Stimulated activated CD4-positive, alpha-beta T cell treated with anti-CD3 and anti-CD28 coated beads, Interleukin-1b, Interleukin-23, amount 100 ng/mL, for 48 hours (primary cell): ENCODE measurements at places on chromosomes 3 and 15.

DNA sequence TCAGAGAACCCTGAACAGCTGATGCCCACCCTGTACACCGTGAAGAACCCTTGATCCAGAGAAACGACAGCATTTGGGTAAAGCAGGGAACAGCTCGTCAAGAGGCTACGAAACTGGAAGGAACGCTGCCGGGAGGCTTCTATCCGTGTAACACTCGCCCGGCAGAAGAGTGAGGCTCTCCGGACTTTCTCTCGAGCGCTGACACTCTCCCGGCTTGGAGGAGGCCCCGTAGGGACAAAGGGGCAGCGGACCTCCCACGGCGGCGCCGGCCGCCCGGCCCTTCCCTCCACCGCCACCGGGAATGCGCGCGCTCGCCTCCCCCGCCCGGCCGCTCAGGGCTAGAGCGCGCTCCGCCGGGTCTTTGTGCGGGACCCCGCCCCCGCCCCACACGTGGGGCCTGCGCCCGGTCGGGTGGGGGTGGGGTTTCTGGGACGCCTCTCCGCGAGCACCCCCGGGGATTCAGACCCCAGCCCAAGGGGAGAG lies 1.7 kb downstream of the HYAL2 start:
- DNase-seq, result peak; percentile 42

GRCh38 chr3:25863416-25863959 lies 73.6 kb downstream of the OXSM start:
- no peak for DNase-seq

DNA sequence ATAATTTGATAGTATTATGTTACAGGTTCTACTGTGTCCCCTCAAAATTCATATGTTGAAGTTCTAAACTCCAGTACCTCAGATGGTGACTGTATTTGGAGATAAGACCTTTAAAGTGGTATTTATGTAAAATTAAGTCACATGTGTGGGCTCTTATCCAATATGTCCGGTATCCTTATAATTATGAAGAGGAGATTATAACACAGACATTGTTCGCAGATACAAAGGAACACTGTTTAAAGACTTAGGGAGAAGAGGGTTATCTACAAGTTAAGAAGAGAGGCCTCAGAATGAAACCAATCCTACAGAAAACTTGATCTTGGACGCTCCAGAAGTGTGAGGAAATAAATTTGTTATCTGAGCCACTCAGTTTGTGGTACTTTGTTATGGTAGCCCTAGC lies 50.9 kb downstream of the DPH6 start:
- no peak for DNase-seq

DNA sequence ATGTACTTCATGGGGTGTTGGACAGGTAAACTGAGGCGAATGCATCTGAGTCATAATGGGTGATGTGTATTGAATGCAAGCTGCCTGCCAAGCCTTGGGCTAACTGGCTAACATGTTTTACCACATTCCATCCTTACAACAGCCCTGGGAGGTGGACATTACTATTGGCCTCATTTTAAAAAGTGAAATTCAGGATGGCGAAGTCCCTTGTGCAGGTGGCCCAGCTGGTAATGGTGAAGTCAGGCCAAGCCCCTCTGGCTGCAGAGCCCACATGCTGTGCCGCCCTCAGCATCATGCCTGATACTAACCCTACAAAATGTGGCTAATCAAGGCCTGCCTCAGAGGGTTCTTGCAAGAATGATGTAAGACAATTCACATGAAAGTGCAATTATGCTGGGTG lies 60.0 kb upstream of the CHD2 start:
- DNase-seq, result no peak

GRCh38 chr3:70120357-70120966 lies 120.9 kb downstream of the SAMMSON start:
- peak; percentile 67 for DNase-seq

- DNase-seq, result no peak
Observed at GRCh38 chr15:58063614-58064013, 1.9 kb downstream of the ALDH1A2 start.

DNA sequence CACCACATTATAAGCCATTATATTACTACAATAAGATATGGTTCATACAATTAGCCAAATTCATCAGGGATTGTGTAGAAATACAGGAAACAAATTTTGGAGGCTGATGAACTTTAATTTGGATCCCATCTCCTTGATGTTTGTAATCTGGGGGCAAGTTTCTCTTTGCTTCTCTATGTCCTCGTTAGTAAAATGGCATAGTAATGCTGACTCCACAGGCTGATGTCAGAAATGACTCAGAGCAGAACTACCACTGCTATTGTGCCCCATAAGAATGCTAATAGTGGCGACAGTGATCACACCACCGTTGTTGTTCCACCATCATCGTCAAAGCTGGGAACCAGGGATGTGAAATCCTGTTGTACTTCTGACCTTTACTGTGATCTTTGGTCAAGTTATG lies 722.3 kb upstream of the LMCD1 start:
- no peak for DNase-seq

DNA sequence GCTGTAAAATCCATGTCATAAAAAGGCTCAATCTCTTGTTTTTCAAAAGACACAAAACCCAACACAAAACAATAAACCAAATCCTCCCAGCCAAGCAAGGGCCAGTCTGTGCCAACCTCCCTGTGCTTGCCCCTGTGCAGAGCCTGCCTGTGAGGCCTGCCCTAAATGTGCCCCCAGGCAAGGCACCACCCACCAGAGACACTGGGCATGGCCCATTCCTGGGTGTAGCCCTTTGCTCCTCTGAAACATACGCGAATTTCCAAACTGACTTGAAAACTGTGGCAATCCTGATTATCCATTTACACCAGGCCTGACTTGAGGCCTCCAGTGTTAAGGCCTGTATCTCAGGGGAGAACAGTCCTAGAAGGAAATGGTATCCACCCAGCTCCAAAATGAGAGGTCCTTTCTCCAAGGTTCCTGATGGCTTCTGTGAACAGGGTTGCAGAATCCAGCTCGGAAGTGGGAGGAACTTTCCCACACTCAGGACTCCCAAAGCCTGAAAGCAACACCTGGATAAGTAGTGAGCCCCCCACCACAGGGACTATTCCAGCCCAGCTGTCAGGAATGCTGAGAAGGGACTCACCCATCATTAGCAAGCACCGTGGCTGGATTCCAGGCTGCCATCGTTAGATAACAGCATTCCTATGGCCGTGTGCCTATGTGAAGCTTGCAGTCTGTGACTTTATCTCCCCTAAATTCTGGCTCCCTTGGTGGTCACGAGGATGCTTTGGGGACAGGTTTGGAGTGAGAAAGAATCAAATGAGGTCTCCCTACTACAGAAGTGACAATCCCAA lies 61.8 kb downstream of the CACNA2D2 start:
- DNase-seq, result no peak

DNA sequence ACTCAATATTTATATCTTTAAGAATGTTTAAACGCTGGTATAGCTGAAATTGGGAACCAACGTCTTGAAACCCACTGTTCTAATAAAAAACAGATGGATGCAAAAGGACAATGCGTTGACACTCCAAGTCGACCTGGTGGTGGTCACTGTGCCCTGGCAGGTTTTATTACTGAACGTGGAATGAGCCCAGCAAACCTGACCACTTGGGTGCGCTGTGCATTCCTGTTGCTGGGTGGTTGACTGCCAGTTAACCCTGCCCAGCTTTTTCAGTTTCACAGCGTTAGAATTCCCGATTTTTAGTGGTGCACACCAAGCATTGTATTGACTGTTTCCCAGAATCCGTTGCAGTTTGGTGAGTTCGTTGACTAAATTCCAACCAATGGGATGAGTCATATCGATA lies 384.4 kb downstream of the OCA2 start:
- no peak for DNase-seq

- no peak for DNase-seq
Observed at GRCh38 chr3:125129512-125129997, 73.8 kb upstream of the HEG1 start.

- DNase-seq, result no peak
Observed at GRCh38 chr15:96565266-96565665, 234.8 kb downstream of the NR2F2 start.

DNA sequence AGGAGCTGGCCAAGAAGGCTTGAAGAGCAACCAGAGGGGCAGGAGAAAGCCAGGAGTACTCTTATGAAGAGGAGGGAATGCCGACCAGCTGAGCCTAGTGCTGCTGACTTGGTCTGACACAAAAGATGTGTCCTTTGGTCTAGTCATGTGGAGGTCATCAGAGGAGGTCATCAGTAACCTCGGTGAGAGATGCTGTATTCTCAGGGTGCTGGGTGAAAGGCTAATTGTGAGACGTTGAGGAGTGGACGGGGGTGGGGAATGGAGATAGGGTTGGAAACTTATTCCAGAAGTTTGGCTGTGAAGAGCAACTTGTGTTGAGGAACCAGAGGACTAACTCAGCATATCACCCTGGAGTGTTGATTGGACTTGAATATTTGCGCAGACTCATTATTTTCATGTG lies 5.5 kb downstream of the CRTC3 start:
- no peak for DNase-seq

DNA sequence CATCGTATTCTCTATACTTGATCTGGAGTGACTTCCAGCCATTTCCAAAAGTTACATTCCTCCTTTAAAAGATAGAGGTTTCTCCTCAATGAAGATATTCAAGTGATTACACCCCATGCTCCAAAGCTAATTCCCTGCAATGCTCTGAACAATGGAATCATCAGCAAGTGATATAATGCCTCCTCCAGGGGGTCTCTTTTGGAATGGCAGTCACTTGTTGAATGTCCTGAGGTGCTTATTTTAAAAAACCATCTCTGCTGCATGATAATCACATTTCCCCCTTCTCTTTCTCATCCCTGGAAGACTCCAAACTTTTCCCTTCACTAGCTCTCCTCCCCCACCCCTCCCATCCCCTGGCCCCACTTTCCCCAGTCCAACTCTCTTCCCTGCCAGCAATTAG lies 2.6 kb downstream of the LHFPL4 start:
- no peak for DNase-seq

DNA sequence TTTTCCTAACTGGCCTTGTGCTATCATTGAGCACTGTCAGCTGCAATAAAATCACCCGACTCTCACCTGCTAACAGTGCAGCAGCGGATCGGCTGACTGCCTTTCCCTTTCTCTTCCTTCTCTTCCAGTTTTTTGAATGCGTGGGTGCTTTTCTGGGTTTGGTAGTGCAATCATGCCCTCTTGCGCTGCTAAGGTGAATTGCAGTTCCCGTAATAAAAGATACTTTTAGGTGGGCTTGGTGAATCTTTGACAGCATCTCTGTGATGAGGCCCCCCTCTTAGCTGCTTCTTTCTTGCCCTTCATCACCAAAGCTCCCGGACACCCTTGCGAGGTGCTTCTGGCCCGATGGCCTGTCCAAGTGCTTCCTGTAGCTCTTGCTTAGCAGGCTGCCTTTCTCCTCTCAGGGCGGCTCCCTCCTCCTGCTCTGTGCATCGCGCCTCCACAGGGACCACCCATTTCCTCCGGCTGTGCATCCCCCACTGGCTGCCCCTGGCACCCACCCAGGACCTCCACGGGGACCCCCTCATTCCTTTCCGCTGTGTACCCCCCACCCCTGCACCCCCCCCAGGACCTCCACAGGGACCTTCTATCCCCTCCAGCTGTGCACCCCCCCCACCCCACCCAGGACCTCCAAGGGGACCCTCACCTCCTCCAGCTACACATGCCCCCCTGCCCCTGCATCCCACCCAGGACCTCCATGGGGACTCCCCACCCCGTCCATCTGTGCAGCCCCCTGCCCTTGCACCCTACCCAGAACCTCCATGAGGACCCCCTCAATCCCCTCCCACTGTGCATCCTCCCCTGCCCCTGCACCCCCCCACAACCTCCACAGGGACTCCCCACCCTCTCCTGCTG lies 50.8 kb upstream of the RPL32 start:
- peak; percentile 23 for DNase-seq

- no peak for DNase-seq
Observed at GRCh38 chr3:9852528-9852927, 8.7 kb upstream of the RPUSD3 start.

- DNase-seq, result no peak
Observed at GRCh38 chr3:112084980-112085705, 1.0 kb upstream of the C3orf52 start.

- DNase-seq, result no peak
Observed at GRCh38 chr3:183540501-183541234, 14.8 kb downstream of the KLHL6 start.

DNA sequence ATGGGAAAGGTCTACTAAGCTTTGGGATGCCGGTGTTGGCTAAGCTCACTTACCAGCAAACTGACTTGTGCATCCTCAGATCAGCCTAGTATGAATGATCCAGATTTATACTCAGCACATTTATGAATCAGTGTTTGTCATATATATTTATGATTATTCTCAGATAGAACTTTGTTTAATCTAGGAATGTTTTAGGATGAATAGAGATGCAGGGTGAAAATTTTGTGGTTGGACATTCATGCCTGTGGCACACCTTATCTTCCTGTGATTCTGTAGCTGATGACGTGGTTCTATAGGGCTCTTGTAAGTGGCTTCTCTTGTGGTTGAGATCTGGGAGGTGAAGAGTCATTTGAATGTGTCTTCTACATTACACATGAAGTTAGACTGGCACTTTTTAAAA lies 11.4 kb downstream of the CDIN1 start:
- no peak for DNase-seq

DNA sequence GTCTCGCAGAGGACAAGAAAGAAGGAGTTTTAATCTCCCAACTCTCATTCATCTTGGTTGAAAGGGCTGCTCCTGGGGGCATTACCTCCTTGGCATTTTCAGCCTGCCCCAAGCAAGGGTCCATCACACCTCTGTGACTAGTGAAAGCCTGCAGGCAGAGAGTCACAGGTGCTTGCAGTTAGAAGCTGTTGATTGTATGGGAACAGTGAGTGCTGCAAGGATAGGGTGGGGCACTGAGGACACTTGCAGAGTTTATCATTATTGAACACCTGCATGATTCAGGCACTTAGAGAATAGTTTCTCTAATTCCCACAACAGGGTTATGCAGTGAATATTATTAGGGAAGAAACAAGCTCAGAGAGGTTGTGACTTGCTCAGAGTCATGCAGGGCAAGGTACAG lies 41.7 kb upstream of the IGF2BP2 start:
- DNase-seq, result no peak

DNA sequence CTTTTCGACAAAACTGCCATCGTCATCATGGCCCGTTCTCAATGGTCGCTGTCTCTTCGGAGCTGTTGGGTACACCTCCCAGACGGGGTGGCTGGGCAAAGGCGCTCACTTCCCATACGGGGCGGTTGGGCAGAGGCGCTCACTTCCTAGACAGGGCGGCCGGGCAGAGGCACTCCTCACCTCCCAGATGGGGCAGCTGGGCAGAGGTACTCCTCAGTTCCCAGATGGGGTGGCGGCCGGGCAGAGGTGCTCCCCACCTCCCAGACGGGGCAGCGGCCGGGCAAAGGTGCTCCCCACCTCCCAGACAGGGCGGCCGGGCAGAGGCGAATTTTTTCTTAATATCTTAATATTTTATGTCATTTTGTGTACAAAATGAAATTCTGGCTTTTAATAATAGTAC lies 44.5 kb downstream of the PARP14 start:
- DNase-seq, result no peak

- DNase-seq, result no peak
Observed at GRCh38 chr3:24843955-24844354, 349.3 kb upstream of the THRB start.

GRCh38 chr3:8282541-8283165 lies 219.0 kb upstream of the LMCD1 start:
- no peak for DNase-seq

DNA sequence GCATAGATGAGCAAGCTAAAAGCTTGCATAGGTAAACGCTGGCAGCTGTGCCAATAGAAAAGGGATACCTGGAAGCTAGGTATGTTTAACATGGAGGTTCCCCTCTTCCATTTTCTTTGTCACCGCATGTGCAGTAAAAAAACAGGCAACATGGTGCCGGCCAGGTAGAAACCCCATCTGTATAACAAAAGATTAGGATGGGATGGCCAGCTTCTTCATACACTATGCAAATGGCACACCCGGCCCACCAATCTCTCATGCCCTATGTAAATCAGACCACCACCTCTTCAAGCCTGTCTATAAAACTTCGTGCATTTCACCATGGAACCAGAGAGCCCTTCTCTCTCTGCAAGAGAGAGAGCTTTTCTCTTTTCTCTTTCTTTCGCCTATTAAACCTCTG lies 224.3 kb upstream of the P2RY1 start:
- DNase-seq, result no peak
